ENCODE measurements at places on chromosomes 1 and 21.
A peak's percentile ranks its signal among the peaks of the same experiment; 100 is the strongest.

DNA sequence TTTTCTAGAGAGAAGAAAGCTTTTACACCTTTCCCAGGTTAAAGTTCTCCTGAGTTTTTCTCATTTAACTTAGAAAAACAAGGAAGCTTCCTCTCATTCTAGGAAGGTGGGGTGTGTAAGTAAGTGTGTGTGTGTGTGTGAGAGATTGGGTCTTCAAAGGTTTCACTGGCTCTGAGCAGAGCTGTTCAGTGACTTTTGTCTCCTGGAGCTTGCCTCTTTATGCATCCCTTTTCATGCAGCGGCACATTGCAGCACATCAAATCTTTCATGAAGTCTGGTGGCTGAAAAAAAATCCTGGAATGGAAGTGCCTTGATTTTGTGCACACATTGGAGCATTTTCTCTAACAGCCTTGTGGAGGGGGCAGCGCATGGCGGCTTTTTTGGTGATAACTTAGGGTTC, 3.4 kb downstream of the GPA33 start:
- DNase-seq, result no peak

DNA sequence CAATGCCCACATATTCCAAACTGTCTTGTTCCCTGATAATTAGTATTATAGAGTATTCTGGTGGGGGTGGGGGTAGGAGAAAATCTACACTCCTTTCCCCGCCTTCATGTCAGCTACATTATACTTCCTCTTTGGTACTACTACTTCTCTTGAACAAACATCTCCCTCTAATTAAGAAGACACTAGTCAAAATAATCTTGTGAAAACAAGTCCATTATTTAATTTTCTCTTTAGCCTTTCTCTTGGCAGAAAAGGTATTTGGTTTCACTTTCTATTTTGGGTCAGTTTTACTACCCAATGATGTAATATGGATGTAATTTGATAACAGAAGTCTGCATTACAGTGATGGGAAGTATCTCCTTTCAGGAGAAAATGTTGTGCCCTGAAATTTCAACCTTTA, 22.5 kb downstream of the NTMT2 start:
- DNase-seq, result no peak

- no peak for DNase-seq
These were observed 216.5 kb downstream of the URB2 start for GRCh38 chr1:229842302-229843255.

DNA sequence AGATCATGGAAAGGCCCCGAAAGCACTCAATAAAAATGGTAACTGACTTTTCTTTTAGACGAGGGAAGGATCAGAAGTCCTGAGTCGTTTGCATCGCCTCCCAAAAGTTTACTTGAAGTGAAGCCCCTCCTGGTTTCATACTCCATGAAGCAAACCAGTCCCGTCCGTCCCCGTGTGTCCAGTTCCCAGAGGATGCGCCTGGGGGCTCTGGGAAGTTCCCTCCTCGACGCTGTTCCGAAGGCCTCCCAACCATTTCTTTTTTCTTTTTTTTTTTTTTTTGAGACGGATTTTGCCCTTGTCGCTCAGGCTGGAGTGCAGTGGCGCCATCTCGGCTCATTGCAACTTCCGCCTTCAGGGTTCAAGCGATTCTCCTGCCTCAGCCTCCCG, 661 bp upstream of the OSCP1 start:
- DNase-seq, result no peak

DNA sequence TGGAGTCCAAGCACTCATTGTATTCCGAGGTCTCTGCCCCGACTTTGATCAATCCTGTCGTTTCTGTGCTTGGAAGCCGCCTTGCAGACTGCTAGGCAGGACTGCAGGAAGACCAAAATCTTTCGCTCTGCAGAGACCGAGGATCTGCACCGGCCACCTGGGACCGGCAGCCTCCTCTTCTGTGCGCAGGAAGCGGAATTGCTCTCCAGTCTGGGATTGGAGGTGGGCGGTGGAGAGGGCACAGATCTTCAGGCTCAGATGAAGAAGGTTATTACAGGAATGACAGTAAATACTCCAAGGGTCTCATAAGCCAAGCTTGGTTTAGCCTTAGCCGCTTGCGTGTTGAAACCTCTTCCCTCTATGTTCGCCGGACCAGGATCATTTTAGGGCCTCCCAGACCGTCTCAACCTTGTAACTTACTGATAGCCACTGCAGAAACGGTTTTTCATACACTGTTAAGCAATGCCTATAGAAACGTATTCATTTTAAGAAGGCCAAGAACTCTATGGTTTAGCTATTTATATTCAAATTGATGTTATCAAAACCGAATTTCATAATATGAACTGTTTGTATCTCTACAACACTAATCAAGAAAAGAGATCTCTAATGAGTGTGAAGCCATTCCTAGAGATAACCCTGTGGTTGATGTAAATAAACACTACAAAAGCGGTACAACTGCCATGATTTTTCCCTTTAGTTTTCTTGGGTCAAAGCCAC, 1.1 kb downstream of the MIA3 start:
- no peak for DNase-seq

- DNase-seq, result no peak
These were observed 84.4 kb downstream of the PCNX2 start for GRCh38 chr1:233211106-233211505.

- DNase-seq, result no peak
These were observed 35.7 kb upstream of the SIM2 start for GRCh38 chr21:36663033-36663855.

GRCh38 chr1:195733826-195734225, 874.4 kb downstream of the KCNT2 start:
- DNase-seq, result no peak

DNA sequence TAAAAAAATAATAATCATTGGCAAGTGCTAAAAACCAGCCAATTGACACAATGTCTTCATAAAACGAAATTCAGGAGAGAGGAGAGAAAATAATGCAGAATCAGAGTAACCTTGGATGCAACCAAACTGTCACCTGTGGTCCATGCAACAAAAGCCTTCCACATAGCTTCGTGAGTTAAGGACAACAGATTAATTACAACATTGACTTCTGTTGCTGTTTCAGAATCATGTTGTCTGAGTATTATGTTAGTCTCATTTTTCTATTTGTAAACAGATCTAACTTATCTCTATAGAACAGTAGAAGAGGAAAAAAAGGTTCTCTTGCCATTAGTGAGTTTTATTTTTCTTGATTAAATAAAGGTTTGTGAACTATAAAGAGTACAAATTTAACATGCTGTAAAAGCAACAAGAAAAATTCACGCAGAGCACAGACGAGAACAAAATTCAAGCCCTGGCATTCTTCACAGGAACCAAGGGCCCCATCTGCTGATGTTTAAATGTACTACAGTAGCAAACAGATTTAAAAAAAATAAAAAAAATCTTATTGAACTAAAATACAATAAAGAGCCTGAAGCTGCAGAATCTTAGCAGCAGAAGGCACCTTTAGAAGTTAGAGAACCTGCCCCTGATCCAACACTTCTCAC, 381.1 kb upstream of the PKN2 start:
- DNase-seq, result no peak

DNA sequence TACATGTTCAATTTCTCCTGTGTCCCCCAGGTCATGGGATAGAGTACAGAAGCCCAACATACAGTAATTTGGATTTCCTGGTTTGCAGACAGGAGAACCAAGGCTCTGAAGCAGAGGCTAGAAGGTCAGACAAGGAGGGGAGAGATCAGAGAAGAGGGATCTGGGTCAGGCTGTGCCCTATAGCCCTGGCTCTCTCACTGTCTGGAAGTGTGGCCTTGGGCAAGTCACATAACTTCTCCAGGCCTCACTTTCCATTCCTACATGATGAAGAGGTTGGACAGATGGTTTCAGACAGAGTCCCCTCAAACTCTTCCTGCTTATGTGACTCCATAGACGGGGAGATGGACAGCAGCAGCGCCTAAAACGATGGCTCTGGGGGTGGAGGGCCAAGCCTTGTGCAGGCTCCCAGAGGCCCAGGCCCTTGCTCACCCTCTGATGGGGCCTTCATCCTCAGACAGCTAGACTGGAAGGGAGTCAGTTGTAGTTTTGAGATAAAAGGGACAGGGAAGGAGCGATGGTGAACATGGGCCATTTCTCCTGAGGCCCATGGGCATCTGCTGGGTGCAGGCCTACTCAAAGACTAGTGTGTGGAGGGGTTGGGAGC, 2.9 kb downstream of the TRIM62 start:
- DNase-seq, result no peak

- no peak for DNase-seq
These were observed 46.2 kb downstream of the COLGALT2 start for GRCh38 chr1:183991348-183991747.

DNA sequence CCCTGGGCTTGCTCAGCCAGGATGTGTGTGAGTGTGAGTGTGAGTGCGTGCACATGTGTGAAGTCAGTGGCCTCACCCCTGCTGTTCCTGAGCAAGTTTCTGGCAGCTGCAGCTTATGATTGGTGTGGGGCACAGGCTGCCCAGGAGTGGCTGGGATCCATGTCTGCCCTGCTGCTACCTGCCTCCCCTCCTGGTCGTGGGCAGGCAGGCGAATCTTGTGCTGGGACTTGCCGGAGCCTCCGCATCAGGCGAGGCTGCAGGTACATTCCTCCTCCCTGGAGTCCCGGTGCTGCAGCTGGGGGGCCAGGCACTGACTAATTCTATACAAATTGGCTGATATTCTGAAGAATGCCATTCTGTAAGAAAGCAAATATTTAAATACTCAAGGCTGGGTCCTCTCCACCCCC, 85.6 kb upstream of the WNT4 start:
- DNase-seq, result no peak

GRCh38 chr21:46220847-46221246, 7.7 kb downstream of the LSS start:
- DNase-seq, result no peak

- DNase-seq, result no peak
These were observed 1.6 kb upstream of the SH3BGRL3 start for GRCh38 chr1:26278303-26278702.

GRCh38 chr21:46661211-46661625, 25.7 kb downstream of the PRMT2 start:
- DNase-seq, result no peak

DNA sequence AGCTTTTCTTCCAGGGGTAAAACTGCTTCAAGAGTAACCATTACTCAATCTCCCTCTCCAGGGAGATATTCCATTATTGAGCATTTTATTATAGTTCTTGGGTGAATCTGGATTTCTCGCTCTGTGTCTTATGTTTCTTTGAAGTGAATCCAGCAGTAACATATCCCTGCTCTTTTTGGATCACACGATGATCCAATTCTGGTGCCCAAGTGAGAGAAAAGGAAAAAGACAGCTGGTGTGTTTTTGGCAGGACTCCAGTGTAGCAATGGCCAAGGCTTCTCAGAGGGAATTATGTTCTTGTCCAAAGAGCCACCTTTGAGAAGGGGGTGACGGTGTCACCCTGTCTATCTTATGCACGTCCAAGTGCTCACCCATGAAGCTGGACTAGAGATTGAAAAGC, 140.3 kb upstream of the ERRFI1 start:
- no peak for DNase-seq

- no peak for DNase-seq
These were observed 24.6 kb downstream of the KCNC4 start for GRCh38 chr1:110234691-110235090.

- DNase-seq, result no peak
These were observed 202.1 kb upstream of the PLXNA2 start for GRCh38 chr1:208446271-208446691.

GRCh38 chr1:153536012-153536670, 350 bp upstream of the S100A6 start:
- DNase-seq, result peak; percentile 73

GRCh38 chr1:47593013-47593568, 155.2 kb downstream of the FOXD2 start:
- DNase-seq, result no peak

- DNase-seq, result no peak
These were observed 79.7 kb upstream of the GADD45A start for GRCh38 chr1:67605209-67605780.

- DNase-seq, result no peak
These were observed 13.0 kb upstream of the LTN1 start for GRCh38 chr21:29005696-29006095.

- DNase-seq, result no peak
These were observed 577.5 kb downstream of the USP25 start for GRCh38 chr21:16307256-16307655.

DNA sequence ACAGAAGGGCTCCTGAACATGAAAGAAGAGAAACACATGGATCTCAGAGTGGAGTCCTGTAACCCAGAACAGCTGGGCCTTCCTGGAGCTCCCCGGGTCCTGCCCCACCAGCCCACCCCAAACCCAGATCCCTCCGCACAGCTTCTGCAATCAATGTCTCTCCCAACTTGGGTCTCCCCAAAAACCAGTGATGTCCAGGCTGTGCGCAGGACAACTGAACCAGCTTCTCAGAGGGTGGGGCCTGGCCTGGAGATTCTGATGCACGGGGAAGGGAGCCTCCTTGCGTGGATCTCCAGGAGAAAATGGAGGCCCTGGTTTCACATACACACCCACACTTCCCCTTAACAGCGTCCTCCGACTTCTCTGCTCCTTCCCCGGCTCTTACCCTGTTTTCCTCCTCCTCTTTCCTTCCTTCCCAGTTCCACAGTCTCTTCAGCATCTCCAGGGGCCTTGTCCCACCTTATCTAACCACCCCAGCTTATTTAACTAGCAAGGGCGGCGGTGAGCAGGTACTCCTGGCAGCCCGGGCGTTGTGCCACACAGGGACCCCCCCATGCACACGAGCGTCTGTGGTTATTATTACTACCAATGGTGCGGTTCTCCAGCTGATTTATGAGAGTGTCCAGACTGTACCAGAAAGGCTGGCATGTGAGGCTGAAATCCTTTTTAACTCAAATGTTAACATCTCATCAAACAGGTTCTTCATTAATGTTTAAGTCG, 11.2 kb upstream of the MX2 start:
- DNase-seq, result no peak

DNA sequence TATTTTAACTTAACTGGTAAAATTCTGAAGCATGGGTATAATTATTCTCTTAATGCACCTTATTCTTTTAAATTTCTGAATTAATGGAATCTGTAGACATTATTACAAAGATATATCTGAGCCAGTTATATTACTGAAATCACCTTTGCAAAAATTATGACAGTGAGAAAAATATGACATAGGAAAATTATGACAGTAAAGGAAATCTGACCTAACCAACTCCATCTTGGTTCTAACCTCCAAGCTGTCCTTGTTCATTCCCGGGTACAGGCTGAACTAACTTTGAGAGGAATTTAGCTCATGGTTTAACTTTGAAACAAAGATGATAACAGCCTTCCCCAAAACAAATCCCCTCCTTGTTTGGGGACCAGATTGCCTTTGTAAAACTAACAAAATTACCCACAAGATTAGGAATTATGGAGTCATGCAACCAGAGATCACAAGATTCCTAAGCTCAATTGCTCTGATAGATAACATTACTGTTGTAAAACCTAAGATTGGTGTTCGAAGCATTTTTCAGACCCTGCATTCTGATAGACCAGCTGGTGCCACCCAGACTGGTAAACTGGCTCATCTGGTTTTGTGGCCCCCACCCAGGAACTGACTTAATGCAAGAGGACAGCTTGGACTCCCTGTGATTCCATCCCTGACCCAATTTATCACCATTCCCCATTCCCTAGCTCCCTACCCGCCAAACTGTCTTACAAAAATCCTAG, 9.4 kb upstream of the CD55 start:
- no peak for DNase-seq

GRCh38 chr1:52674497-52675384, 23.4 kb downstream of the COA7 start:
- no peak for DNase-seq

GRCh38 chr1:152514715-152515433, 592 bp downstream of the CRCT1 start:
- DNase-seq, result no peak

GRCh38 chr1:174217787-174218574, 58.7 kb downstream of the RABGAP1L start:
- no peak for DNase-seq

Measured in stimulated activated CD8-positive, alpha-beta memory T cell treated with anti-CD3 and anti-CD28 coated beads, Interleukin-2, amount 100 ng/mL, for 1 hour (primary cell).